HCT116 (cell line): ENCODE measurements at places on chromosomes 2 and 18. TPM values are rescaled to one million over a fixed set of nuclear protein-coding genes. Genes with fewer than 3 reads are reported as not detected.

Gene LYG1
- total RNA-seq = 3.8 TPM

DNA sequence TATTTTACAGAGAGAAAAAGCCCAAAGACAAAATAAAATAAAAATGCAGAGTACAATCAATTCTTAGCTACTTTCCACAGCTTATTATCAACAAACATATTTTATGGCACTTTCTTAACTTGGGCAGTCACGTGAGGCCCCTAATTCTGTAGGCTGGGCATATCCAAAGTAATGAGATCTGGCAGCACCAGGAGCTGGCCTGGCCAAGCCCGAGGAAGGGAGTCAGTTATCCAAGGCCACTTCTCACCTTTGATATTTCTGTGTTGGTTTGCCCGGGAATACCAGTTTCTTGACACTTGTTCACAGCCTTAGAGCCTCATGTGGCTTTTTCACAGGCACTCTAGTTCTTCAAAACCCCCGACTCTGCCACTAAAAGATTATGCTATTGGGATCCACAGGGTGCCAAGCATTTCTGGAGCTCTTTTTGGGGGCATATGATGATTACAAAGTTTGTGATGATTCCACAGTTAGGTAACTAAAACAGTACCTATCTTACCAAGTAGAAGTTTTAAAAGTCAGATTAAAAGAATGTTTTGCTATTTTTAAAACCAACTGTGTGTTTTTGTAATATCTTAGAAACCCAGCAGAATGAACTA lies 90.4 kb downstream of the MEP1B start:
- H3K4me3 ChIP-seq = no peak overlapping the region
- H3K27ac ChIP-seq = no peak overlapping the region
- no peaks in the 10 kb centered on the region for H3K36me3 ChIP-seq
- H3K4me1 ChIP-seq = peaks cover 2% of the 10 kb centered on the region; the same call in 1 of the 2 replicates

DNA sequence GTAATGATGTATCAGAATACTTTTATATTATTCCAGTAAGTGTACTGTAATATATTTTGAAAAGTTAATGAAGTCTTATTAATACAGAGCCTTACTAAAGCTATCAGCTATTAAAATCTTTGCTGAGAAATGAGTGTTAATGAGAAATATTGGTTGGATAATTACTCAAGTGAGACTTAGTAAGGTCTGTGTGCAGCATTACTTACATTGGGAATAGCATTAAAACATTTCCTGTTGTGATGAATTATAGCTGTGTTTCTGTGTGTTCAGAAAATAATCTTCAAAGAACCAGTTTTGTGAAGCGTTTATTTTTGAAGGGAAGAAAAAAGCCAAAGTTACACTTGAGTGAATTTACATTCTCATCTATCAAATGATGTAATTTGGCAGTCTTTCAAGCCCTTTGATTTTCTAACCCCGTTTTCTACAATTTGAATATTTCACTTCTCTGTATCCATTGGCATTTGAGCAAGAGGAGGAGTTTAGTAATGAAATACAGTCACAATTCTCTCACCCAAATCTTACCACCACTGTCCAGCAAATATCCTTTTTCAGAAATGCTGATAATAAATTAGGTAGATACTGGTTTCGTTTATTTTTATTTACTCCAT lies 123.5 kb upstream of the BOD1L2 start:
- no peak for DNase-seq
- no peak overlapping the region for H3K27ac ChIP-seq
- no peaks in the 10 kb centered on the region for H3K27me3 ChIP-seq
- H3K4me3 ChIP-seq = no peak overlapping the region

- peaks cover 23% of the 10 kb centered on the region for H3K4me1 ChIP-seq
- no peaks in the 10 kb centered on the region for H3K27me3 ChIP-seq
- H3K27ac ChIP-seq = no peak overlapping the region
- H3K36me3 ChIP-seq = no peaks in the 10 kb centered on the region
- DNase-seq = no peak
These were observed 92.5 kb downstream of the ZFP36L2 start for GRCh38 chr2:43133708-43134570.
